ENCODE measurements at places on chromosomes 3 and 15. TPM values are rescaled to one million over a fixed set of nuclear protein-coding genes. Genes with fewer than 3 reads are reported as not detected.
A peak's percentile ranks its signal among the peaks of the same experiment; 100 is the strongest.

- DNase-seq, result no peak
These were observed 22.5 kb downstream of the EEFSEC start for GRCh38 chr3:128175768-128176167.

DNA sequence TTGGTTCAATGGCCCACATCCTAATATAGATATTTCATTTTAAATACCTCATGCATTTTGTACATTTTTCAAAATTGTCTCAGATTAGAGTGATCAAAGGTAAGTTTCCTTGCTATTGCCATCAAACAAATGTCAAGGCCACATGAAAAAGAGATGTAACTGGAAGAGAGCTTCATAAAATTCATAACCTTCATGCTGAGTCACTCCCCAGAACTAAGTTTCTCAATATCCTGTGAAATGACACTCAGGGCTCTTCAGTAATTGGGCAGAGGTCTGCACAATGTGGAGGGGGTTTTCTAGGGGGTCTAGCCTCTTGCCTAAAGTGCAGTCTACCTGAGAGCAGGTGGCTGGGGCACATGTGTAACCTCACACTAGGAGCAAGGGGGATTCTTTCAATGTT is 152.2 kb upstream of the SLC2A2 start:
- no peak for DNase-seq

DNA sequence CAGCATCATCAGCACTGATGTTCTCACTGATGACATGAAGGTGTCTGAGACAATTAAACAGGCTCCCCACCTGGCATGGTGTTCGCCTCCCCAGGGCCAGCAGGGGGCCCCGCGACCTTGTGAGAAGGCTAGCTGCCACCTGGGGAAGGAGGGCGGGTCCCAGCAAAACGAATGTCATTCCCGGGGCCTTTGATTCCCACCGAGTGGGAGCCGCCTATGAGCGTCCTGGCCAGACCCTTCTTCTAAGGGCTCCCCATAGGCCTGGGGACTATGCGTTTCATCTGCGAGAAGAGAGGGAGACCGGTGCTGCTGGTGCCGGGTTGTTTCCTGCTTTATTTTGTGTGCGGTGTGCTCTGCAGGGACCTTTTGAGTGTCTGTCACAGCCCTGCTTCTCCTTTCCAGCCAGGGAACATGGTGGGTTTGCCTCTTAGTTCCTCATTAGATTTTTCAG is 20.5 kb upstream of the MINDY4B start:
- peak; percentile 90 for DNase-seq

- no peak for DNase-seq
These were observed 197.7 kb downstream of the FNDC3B start for GRCh38 chr3:172236771-172237742.

- DNase-seq, result no peak
These were observed 32.0 kb downstream of the RUVBL1 start for GRCh38 chr3:128091586-128091985.

GRCh38 chr3:63067999-63068645 is 192.9 kb upstream of the CADPS start:
- DNase-seq, result no peak

- no peak for DNase-seq
These were observed 49.5 kb downstream of the NUP210 start for GRCh38 chr3:13370609-13371008.

- no peak for DNase-seq
These were observed 182.0 kb downstream of the FGF12 start for GRCh38 chr3:192545333-192545732.

DNA sequence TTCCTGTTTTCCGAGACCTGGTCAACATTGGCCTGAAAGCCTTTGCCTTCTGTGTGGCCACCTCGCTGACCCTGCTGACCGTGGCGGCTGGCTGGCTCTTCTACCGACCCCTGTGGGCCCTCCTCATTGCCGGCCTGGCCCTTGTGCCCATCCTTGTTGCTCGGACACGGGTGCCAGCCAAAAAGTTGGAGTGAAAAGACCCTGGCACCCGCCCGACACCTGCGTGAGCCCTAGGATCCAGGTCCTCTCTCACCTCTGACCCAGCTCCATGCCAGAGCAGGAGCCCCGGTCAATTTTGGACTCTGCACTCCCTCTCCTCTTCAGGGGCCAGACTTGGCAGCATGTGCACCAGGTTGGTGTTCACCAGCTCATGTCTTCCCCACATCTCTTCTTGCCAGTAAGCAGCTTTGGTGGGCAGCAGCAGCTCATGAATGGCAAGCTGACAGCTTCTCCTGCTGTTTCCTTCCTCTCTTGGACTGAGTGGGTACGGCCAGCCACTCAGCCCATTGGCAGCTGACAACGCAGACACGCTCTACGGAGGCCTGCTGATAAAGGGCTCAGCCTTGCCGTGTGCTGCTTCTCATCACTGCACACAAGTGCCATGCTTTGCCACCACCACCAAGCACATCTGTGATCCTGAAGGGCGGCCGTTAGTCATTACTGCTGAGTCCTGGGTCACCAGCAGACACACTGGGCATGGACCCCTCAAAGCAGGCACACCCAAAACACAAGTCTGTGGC is 16.9 kb downstream of the TMEM43 start:
- no peak for DNase-seq

DNA sequence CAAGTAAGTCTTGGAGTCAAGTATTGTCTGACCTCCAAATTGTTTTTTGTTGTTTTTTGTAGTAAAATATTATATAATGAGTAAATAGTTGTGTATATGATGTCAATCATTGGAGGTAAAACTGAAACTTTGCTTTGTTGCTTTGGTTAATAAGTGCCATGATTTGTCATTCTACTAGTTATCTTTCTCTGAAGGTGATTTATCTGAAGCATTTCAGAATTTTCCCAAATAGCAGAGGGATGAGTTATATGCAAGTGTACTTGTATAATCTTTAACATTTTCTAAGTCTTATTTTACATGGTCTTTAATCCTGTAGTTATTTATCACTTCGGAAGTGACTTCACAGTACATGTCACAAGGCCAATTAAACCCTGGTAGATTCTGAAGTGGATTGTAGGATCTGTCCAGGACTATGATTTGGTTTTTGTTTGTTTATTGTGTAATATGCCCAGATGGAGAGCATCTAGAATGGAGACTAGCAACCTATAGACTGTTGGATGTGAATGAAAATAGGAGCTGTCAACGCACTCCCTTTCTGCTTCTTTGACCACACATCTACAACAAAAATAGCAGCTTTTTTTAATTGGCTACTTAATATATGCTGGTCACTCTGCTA is 93.1 kb upstream of the SAMMSON start:
- no peak for DNase-seq

DNA sequence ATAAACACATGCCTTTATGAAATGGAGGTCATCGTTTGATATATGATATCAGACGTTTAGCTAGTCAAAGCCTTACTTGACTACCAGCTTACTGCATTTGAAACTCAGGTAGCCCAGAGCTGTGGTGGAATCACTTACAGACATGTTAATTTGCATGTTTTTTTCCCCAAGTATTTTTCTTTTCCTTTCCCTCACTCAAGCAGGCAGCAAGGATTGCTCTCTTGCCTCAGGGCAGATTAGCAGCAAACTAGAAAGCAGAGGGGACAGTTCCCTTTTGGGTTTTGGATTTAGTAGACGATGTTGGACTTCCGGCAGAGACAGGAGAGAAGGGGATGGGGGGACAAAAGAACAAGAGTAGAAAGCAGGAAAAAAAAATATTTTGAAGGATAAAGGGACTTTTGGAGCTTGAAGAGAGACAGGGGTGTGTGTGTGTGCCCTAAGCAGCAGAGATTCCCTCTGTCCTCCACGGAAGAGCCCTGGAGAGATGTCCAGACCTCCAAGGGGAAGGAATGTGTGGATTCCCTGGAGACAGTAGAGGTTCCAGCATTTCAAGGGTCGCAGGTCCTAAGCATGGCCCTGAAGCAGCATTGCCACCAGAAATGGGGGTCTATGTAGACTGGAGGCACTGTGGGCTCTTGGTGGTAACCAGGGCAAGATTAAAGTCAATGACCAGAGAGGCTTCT is 86.8 kb upstream of the CADPS start:
- no peak for DNase-seq

DNA sequence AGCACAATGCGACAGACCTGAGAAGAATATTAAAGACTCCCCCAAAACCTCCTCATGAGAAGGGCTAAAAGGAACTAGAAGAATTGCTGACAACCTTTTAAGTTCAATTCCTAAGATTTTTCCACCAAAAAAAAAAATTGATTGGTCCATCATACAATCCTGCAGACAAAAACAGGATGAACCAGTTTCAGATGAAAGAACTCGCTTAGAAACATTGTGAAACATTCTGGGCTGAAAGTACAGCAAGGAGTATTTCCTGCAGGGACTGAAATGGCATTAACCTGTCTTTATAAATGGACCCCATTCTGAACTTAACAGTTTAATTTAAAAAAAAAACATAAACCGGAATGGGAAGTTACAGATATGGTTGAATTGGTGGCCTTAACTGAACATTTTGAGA is 96.0 kb upstream of the FAM174B start:
- no peak for DNase-seq

DNA sequence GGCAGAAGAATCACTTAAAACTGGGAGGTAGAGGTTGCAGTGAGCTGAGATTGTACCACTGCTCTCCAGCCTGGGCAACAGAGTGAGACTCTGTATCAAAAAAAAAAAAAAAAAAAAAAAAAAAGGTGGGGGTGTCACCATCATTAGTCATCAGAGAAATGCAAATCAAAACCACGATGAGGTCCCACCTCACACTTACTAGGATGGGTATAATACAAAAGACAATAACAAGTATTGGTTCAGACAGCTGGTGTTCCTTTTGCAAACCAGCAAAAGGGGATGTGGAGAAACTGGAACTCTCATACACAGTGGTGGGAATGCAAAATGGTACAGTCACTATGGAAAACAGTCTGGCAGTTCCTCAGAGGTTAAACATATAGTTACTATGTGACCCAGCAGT is 78.7 kb upstream of the TSC22D2 start:
- no peak for DNase-seq

DNA sequence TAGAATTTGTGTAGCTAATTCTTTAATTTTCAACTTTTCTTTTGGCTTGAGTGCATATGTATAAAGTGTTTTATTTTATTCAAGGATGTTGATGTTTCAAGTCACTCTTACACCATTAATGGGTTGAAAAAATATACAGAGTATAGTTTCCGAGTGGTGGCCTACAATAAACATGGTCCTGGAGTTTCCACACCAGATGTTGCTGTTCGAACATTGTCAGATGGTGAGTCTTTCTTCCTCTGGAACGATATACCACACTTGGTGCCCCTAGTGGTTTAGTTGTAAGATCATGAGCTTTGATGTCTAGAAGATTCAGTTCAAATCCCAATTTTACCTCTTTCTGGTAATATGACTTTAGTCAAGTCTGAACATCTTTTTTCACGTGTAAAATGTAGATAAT is 119.3 kb downstream of the HCN4 start:
- DNase-seq, result no peak

GOLGA8G gene
- not detected for total RNA-seq

ARL14 gene
- total RNA-seq, result not detected

FEZF2 gene
- total RNA-seq, result 0.11 TPM

DLG1 gene
- 84.1 TPM for total RNA-seq

GLDN gene
- 0.77 TPM for total RNA-seq

SIDT1 gene
- total RNA-seq, result not detected

ATP6V1A gene
- 80.4 TPM for total RNA-seq

RAD54L2 gene
- 40.4 TPM for total RNA-seq
